ENCODE measurements at places on chromosomes 2 and 18.

DNA sequence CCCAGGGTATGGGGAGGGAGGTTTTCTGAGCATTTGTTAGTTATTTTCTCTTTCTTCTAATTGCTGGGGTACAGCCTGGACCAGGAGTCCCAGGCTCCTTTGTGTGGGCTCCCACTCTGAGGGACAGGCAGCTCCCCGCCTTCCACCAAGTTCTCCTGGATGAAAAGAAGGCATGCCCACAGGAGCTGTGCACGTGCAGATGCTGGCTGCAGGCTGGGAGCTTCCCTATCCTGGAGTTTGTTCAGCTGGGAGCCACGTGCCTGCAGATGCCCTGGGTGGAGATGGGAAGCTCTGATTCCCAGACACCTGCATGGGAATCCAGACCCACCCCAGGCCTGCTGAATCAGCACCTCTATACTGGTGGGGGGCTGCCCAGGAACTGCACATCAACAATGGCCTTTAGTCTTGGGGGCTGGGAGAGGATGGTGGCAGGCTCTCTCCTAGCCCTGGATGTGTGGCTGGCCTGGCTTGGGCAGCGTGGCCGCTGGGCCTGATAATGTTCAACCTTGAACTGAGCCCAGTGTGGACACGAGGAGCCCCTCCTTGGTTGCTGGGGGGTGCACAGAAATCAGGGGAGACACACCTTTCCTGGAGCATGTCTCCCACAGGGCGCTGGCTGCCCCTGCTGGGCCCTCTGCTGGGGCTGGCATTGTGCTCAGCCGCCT lies 233.6 kb upstream of the HS6ST1 start:
- DNase-seq: no peak

GRCh38 chr2:156472686-156473085 lies 36.5 kb downstream of the GPD2 start:
- DNase-seq: no peak

- DNase-seq: no peak
Measured at GRCh38 chr18:44143072-44143471, 537.6 kb upstream of the SETBP1 start.

- DNase-seq: no peak
Measured at GRCh38 chr18:11119550-11119949, 29.8 kb downstream of the PIEZO2 start.

- no peak for DNase-seq
Measured at GRCh38 chr2:88613921-88614320, 13.3 kb downstream of the EIF2AK3 start.

- DNase-seq: no peak
Measured at GRCh38 chr2:51516667-51517066, 484.7 kb upstream of the NRXN1 start.

DNA sequence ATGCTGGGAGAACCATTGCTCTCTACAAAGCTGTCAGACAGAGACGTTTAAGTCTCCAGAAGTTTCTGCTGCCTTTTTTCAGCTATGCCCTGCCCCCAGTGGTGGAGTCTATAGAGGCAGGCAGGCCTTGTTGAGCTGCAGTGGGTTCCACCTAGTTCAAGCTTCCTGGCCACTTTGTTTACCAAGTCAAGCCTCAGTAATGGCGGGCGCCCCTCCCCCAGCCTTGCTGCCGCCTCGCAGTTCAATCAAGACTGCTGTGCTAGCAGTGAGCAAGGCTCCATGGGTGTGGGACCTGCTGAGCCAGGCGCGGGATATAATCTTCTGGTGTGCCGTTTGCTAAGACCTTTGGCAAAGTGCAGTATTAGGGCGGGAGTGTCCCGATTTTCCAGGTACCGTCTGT lies 52.7 kb upstream of the SCYGR2 start:
- no peak for DNase-seq

DNA sequence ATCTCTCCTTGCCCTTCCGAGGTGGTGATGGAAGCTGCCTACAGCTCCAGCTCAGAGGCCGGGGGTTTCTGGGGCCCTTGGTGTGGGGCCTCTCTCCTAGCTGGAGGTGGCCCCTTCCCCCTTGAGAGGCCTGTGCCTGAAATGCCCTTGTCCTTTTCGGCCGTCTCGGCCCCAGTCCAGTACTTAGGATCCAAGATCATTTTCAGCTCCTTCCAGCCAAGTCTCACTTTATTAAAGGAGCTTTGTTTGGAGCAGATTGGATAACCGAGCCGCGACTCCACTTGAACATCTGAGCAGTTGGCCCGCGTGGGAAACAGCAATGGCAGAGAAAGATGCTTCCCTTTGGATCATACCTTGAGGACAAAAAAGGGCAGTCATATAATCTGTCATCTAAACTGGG lies 125.0 kb downstream of the NEDD4L start:
- DNase-seq: no peak

DNA sequence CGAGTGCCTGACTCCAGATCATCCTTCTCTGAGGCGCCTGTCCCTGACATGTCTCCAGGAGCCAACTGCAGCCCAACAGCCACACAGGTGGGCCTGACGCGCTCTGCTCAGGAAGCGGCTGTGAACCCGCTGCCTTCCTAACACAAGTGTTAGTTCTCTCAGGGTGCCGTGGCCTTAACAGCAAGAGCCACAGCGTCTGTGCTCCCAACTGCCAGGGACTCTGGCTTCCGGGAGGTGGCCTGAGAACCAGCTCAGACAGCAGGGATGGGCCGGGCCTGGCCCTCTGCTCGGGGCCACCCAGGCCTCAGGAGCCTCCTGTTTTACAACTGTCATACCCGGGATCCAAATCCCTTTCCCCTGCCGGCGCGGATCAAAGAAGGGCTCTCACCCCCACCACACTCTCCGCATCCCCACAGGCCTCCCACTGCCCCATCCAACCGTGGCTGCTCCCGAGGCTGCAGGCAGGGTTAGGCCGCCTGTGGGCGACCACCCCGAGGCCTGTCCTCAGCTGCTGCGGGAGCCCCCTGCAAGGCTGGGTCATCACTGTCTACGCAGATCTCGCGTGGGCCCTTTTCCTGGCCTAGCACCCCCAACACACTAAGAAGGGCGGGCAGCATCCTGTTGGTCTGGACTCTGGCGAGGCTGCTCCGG lies 114.2 kb upstream of the ZNF236 start:
- no peak for DNase-seq

- no peak for DNase-seq
Measured at GRCh38 chr18:61225336-61225735, 107.9 kb upstream of the CDH20 start.

GRCh38 chr2:12903272-12903671 lies 186.5 kb downstream of the TRIB2 start:
- DNase-seq: no peak

DNA sequence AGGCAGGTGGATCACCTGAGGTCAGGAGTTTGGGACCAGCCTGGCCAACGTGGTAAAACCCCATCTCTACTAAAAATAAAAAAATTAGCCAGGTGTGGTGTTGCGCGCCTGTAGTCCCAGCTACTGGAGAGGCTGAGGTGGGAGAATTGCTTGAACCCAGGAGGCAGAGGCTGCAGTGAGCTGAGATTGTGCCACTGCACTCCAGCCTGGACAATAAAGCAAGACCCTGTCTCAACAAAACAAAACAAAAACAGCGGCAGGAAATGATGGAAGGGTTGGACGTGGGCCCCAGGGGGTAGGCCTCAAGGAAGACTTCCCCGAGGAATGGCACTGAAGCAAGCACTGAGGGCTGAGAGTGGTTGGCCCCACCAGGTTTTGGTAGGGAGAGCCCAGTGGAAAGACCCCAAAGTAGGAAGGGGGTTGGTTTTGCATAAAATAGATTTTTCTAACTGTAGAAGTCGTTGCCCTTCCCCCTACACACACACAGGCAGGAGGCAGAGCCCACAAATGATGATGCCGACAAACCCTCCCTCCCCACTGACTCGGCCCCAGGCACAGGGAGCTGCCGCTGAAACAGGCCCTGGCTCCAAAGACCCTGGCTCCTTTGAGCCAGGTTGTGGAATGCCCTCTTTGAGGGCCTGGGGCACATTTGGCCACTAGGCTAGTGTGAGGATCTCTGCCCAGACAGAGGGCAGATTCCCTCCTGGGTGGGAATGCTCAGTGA lies 104.8 kb downstream of the CABLES1 start:
- no peak for DNase-seq

GRCh38 chr2:45652090-45653031 lies 886 bp downstream of the PRKCE start:
- peak; percentile 61 for DNase-seq

GRCh38 chr2:233571001-233571400 lies 4.4 kb upstream of the USP40 start:
- DNase-seq: no peak

DNA sequence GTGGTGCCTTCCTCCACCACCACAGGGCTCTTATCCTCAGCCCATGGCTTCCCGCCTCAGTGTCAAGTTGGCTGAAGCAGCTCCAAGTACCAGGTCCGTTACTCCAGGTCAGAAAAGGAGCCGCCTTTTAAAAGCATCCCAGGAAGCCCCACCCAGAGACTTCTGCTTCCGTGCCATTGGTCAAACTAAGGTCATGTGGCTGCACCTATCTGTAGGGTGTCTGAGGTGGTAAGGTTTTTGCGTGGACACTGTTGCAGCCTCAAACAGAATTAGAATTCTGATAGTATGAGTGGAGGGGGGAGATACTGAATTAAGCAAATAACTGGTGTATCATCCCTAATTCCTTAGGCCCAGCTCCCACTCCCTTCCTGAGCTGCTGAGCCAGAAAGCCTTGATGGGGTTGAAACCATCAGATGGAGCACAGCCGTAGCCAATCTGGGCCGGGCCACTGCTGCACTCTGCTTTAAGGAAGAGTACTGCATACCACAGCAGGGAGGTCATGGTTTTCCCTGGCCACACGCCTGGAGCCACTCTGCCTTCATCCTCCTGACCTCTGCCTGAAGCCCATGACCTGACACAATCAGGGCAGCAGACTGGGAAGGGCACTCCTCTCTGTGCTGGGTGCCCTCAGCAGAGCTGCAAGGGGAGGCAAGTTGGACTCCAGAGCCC lies 8.4 kb downstream of the TMEM247 start:
- peak; percentile 72 for DNase-seq

DNA sequence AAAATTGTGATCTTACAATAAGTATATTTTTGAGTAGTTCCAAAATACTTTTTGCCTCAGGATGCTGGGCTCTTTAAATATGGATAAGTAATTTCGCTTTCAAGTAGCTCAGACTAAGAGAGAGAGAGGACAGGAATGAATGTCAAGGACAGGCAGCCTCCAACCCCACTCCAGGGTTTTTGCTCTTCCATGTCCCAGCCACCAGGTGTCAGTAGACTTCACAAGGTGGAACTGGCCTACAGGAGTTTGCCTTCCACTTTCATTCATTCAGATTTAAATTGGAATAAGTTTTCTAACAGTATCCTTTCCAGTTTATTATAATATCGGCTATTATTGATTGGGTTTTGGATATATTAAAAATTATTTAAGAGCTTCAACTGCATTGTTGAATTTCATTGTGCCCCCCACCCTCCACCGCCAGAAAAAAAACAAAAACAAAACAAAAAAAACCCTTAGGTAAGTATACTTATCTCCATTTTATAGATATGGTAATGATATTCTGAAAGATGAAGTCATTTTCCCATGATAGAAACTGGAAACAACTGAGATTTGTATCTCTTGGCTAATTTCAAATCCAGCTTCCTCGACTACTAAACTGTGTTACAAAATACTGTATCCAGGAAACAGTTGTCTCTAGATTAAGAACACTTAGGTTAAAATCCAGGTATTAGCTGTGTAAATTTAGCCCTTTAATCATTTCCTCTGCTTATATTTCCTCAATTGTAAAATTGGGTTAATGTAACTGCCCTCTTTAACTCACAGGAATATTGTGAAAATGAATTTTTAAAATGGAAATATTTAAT lies 793.1 kb downstream of the ERBB4 start:
- peak; percentile 60 for DNase-seq

GRCh38 chr18:10398571-10398970 lies 55.9 kb upstream of the APCDD1 start:
- DNase-seq: no peak

- peak; percentile 78 for DNase-seq
Measured at GRCh38 chr18:60020107-60020925, 120.5 kb downstream of the PMAIP1 start.

DNA sequence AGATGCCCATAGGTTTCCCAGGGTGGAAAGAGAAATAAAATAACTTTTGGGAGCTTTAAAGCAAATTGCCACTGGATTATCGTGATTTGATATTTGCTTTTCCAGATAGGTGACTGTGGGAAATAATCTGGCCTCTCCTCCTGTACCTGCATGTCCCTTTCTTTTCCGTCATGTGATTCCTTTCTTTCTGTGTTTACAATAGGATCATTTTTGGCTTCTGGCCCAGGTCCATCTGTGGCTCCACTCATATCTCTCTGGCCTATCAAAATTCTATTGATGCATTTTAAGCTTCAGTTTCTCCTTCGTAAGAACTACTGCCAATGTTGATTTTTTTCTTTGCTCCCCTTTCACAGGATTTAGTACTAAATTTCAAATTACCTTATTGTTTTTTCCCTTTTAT lies 153.6 kb downstream of the CCDC85A start:
- peak; percentile 33 for DNase-seq

GRCh38 chr18:22988208-22988607 lies 55.1 kb downstream of the RBBP8 start:
- no peak for DNase-seq

DNA sequence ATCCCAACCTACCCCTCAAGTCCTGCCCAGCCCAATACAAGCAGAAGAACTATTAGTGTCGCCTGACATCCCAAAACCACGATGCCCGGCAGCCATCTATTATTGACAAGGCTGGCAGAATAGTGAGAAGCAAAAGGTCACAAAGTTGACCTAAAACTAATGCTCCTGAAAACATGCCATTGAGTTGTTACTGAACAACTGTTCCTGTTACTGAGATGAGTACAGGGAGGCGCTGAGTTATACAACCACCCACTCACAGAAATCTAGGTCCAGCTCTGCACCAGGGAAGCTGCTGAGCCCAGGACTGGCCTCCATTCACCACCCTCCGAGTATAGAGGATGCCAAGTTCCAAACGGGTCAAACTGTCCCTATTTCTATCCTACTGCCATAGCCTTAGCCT lies 180.0 kb upstream of the ACAA2 start:
- no peak for DNase-seq

DNA sequence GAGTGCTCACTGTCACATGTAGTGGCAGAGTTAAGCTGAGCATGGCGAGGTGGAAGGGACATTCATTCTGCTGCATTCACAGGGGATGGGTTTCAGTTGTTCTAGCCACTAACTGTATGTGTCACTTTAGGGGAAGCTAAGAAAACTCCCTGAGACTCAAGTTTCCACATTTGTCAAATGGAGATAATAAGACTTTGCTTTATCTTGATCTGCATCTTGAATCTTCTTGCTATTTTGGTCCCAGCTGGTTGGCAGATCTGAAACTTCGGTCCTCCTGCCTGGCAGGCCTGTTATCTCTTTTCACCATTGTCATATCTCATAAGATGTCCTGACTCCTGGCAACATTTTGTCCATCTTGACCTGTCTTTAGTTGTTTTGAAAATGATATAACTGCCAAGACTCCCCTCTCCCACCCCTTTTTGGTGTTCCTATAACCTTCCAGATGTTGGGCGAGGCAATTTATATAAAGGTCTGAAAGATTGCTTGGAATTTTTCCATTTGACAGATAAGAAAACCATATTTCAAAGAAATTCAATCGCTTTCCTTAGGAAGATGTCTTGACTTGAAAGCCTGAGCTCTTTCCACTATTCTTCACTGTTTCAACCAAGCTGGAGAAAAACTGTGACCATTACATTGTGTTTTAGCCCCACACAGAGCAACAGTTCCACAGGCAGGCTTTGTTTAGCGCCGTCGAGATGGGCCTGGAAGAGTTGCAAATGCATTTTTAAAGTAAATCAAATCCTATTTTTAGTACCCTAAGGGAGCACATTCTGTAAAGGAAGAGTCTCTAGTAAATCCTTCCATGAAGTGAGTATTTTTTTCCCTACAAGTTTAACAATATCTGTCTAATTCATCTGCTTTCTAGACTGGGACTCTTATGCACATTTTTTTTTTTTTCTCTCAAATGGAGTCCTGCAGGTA lies 33.4 kb downstream of the MYCN start:
- no peak for DNase-seq

- no peak for DNase-seq
Measured at GRCh38 chr2:155301221-155301620, 602.7 kb downstream of the KCNJ3 start.
